ENCODE measurements at places on chromosomes 16 and 17.

GRCh38 chr17:74873874-74874614 is 1.2 kb upstream of the FDXR start:
- no peak for DNase-seq

GRCh38 chr16:28078261-28078660 is 14.7 kb upstream of the GSG1L start:
- DNase-seq, result no peak

GRCh38 chr17:48727415-48728175 is 955 bp downstream of the HOXB13 start:
- no peak for DNase-seq

DNA sequence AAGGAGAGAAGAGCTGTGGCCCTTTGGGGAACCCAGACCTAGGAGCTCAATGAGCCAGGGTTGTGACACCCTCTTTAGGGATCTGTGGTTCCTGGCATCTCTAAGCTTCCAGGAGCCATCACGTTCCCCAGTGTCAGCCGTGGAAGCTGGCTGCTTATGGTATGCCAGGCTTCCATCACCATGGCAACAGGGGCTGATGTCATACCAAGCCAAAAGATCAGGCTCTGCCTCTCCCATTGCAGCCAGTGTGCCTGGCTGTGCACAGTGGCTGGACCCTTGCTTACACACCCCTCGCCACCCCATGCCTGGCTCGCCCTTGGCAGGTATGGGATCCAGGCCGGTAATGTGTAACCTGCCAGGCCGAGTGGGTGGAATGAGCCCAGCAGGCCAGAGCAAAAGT is 91.1 kb downstream of the SSH2 start:
- DNase-seq, result no peak

GRCh38 chr16:89153848-89154271 is 17.7 kb upstream of the CDH15 start:
- DNase-seq, result no peak

GRCh38 chr17:42153919-42154742 is 658 bp downstream of the RAB5C start:
- no peak for DNase-seq

DNA sequence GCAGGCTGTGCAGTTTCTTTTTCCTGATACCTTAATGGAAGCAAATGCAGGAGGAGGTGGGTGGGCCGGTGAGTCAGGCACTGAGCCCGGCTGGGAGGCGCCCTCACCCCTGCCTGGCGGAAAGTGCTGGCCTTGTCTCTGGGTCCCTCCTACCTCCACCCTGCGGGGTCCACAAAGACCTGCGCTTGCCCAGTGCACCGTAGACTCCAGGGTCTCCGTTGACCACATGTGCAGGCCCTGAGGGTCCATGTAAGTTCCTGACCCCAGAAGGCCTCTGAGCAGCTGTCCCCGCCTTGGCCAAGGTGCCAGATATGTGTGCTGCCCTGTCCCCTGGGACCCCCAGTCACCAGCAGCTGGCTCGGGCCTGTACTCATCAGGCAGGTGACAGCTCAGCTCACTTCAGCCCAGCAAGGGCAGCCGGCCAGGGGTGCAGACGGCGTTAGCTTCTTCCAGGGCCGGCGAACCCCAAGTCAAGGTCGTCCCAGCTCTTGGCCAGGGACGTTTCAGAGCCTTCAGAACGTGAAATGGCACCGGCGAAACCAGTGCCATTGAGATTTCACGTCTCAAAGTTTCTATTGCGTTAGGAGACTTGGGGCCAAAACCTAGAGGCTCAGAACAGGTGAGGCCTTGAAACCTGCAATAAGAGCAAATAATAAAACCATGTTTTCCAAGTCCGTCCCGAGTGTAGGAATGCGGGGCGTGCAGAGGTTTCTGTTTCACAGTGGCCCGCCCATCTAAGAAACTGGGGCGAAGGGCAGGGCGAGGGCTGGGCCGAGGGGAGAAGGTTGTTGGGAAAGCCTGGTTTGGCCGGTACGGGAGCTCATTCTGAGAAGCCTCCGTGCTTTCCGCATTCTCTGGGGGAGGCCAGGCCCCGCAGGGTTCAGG is 12.1 kb downstream of the METRNL start:
- DNase-seq, result no peak

- DNase-seq, result peak; percentile 64
Observed at GRCh38 chr16:8675183-8676159, 1.1 kb downstream of the ABAT start.

DNA sequence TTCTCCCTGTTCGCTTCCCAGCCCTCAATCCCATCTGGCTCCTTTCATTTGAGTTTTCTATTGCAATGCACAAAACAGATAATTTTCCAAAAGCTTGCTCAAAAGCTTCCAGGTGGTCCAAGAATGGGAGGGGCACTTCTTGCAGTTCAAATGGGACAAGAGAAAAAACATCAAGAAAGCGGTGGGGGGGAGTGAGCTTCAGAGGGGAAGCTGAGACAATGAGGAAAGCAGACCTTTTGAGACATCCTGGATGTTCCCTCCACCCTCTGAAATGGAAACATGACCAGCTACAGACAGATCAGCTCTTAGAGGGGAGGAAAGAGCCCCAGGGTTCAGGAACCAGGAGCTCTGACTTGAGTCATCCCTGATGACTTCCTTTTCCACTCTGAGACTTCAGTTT is 368.2 kb downstream of the SLC39A11 start:
- no peak for DNase-seq

DNA sequence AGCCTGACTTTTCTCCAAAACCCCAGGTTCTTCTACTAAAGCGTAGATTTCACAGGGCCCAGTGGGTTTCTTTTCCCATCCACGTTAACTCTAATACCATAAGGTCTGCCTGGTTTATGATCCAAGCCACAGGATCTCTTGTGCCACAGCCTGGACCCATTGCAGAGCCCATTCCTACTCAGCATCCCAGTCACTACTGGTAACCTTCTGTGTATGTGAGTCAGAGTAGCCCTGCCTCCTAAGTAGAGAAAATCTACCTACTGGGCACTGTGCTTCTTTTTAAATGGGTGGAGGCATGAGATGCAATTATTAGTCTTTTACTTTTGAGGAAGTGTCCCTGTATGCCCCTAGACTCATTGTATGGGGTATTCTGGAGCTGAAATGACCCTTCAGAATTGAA is 13.5 kb downstream of the CCL11 start:
- no peak for DNase-seq

GRCh38 chr16:11190588-11191560 is 65.1 kb downstream of the SOCS1 start:
- peak; percentile 39 for DNase-seq

DNA sequence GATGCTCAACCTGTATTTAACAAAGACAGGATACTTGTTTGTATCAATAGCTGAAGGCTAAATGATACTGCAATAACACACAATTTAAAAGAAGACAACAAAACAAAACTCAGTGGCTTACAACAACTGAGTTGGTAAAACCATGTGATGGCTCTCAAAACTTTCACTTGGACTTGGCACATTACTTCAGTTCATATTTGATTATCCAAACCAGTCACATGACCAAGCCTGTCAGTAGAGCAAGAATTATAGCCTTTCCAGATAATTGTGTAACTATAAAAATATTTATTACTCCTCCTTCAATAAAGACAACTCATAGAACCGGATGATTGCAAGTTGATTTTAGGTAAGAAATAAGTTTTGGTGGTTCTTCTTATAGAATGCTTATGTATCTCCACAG is 56.8 kb downstream of the NQO1 start:
- DNase-seq, result no peak

DNA sequence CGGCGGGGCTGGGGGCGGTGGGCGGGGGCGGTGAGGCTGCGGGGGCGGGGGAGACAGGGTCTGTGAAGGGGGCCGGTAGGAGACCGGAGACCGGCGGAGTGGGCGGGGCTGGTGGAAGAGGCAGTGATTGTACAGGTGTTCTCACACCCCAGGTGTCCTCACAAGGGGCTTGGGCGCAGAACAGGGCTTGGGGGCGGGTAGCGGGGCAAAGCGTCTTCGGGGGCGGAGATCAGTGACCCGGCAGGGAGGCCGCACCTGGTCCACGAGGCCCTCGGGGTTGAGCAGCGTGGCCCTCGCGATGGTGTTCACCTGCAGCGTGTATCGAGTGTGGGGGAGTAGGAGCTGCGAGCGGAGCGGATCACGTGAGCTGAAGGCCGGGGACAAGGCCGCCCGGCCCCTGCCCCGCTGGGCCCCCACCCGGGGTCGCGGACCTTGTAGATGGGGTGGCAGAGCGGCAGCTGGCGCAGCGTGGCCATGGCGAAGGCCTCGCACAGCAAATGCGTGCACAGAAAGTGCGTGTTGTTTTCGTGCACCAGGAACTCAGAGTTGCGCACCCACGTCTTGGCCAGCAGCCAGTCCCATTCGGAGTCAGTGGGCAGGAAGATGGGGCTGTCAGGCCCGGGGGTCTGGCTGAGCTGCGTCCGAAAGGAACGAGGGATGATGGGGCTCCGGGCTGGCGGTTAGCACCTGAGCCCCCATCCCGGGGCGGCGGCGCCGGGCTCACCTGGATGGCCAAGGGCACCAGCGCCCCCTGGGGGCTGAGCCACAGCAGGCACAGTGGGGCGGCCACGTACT is 8.5 kb downstream of the ALOXE3 start:
- DNase-seq, result peak; percentile 85

- no peak for DNase-seq
Observed at GRCh38 chr17:59067756-59068155, 38.9 kb downstream of the TRIM37 start.

DNA sequence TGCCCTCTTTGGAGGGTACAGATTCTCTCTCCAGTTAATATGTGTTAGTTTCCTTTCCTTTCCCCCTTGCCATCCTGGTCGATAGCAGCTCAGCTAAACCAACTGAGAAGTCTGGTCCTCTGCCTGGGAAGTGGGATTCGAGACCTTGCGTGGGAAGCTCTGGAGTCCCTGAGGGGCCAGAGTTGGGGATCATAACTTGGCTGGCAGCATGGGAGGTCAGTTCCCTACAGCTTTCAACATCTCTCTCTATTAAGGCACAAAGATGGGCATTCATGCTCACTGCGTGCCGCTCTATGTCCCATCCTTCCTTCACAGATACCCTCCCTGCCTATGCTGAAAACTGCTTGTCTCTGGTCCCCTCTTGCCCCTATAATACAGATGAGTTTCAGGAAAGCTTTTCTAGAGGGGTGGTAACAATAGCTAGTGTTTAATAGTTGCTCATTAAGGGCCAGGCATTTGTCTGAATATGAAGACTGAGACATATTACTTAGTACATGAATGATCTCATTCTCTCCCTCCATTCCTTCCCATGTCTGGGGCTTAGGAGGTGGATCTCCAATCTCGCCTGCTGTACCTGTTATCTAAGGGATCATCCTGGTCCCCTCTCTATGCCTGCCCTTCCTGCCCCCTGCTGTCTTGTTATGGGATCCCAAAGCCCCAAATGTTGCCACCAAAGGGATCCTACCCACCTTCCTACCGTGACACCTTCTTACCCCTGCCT is 10.8 kb downstream of the THRA start:
- DNase-seq, result no peak

Measured in activated CD4-positive, alpha-beta T cell treated with anti-CD3 and anti-CD28 coated beads, Interleukin-2, amount 50 U/mL, for 48 hours (primary cell).